CD4-positive, alpha-beta T cell treated with Interleukin-17A for 1 hour (primary cell): ENCODE measurements at places on chromosomes 7 and 10.

DNA sequence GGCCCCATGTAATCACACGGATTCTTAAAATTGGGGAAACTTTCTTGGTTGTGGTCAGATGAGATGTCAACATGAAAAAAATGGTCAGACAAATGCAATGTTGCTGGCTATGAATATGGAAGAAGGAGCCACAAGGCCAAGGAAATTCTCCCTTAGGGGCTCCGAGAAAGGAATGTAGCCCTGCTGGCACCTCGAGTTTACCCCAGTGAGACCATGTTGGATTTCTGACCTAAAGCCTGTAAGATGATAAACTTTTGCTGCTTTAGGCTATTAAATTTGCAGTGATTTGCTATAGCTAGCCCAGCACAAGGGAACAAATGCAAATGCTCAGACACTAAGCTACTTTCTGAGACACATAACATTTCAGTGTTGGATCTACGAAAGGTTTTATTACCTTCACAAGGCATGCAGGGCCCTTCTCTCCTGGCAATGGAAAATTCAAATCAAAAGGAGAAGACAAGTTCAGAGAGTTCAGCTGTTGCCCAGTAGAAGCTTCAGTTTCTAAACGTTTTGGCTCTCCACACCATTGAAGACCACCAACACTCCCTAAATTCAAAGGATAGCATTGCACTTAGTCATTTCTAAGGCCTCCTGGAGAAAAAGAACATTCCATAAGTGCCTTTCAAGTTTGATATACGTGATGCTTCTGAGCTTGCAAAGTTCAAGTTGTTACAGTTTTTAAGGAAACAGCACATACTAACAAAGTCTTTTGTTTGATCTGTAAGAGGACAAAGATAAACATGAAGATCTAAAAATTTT, 23.4 kb downstream of the MCMBP start:
- no peak for DNase-seq

- DNase-seq: no peak
Observed at GRCh38 chr7:1670894-1671593, 967 bp downstream of the ELFN1 start.

- DNase-seq: no peak
Observed at GRCh38 chr10:3563298-3563697, 221.7 kb downstream of the KLF6 start.

- no peak for DNase-seq
Observed at GRCh38 chr10:127977357-127978009, 70.6 kb downstream of the PTPRE start.

- DNase-seq: no peak
Observed at GRCh38 chr10:35611750-35612149, 6.6 kb downstream of the GJD4 start.

DNA sequence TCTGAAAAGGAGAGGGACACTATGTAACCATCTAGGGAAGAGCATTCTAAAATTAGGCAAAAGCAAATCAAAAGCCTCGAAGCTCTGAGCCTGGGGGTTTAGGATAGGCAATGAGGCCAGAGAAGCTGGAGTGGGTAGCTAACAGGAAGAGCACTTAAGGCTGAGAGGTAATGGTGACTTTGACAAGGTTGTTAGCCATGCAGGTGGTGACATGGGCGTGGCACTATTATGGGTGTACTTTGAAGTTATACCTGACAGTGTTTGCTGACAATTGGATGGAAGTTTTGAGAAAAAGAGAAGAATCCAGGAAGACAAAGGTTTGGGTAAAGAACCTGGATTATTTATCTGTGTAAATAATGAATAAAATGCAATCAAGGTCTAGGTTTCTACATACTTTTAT, 383.0 kb upstream of the SEMA3C start:
- DNase-seq: no peak

DNA sequence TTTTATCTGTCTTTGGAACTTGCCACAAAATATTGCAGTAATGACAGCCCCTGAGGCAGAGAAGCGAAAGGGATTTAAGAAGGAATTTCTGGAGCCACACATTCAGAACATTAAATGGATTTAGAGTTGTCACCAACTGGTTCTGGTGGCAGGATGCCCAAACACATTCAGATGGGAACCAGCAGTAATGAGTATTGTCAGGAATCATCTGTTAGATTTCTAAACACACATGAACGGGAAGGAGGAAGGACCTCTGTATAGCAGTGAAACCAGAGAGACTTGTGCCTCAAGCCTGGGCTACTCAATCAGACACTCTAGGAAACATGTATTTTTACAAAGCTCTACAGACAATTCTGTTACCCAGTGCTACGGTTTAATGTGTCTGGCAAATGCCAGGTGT, 103.8 kb upstream of the CCNY start:
- DNase-seq: no peak

DNA sequence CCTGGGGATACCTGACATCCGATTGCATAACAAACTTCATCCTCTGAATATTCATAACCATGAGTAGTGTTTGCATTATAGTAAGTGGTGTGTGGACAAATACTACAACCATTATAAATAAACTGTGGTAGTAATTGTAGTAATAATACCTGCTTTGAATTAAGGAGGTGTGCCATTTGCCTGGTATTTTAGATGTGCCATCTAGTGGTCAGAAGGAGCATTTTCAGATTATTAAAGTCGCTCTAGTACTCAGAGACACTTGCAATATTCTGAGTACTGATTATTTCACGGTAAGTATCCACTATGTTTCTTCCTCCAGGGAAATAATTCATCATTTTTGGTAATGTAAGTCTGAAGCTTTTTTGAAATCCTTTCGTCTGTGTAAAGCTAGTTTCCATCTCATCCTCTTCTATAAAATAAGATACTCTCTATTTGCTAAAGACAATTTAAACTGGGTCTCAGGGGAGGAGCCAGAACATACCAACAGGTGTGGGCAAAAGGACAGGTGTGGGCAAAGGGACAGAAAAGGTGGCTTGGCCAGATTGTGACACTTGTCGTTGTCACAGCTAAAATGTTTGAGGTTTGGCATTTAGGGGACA, 115.3 kb upstream of the WDR11 start:
- DNase-seq: peak; percentile 14

DNA sequence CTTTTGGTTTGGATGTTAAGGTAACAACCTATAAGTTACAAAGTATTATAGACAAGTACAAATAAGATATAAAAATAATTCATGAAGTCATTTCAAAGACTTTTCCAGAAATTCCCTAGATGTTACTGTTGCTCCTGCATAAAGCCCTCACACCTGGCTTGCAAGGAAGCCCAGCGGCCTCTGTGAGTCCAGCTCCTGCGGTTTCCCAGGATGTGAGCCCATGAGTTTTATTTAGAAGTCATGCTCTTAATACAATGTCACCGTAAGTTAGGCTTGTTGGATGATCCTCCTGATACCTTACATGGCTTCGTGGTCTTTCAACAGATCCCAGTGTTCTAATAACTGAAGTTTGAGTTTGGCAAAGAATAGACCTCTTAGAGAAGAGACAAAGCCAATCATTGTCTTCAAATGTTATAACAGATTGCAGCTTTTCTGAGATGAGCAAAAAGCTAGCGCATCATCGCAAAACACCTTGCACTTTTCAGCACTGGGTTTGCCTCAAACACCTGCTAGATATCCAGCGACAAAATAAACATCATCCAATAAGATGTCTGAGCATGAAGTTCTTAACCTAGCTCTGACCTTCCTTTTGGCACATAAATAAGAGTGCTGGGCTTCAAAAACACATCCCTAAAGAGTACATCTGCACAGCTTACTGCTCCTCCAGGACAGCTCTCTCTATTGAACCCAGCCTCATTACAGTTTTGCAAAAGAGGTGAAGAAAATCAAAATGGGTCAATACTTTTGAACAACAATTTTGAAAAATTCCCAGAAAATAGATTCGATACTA, 3.6 kb downstream of the FAM171A1 start:
- no peak for DNase-seq

DNA sequence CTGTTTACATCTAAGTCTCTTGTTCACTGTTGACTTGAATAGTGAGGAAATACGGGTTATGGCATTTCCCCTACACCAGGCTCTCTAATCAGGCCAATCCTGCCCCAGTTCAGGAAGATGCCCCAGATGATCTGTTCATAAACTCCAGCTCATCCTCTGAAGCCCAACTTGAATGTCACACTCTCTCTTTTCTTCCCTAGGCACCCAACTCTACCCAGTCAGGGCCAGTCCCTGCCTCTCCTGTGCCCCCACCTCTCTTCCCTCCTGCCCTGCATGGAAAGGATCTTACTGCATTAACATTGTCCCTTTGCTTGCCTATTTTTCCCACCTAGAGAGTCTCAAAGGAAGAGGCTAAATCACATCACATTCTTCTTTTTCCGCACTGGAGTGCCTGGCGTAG, 10.6 kb upstream of the TRPV6 start:
- no peak for DNase-seq

GRCh38 chr7:7344583-7344982, 162.2 kb downstream of the C1GALT1 start:
- DNase-seq: no peak

- no peak for DNase-seq
Observed at GRCh38 chr10:35192645-35193249, 66.1 kb downstream of the CREM start.

- no peak for DNase-seq
Observed at GRCh38 chr7:77846317-77847092, 47.9 kb downstream of the PHTF2 start.

GRCh38 chr7:2452074-2452507, 24.1 kb downstream of the GRIFIN start:
- peak; percentile 10 for DNase-seq

GRCh38 chr10:84194424-84195043, at the start of gene CDHR1:
Gene CDHR1, plus strand, starts transcription at chr10:84194537. Its CDS starts 224 bp downstream, at chr10:84194761.
- peak; percentile 64 for DNase-seq

GRCh38 chr7:42385912-42386311, 148.9 kb upstream of the GLI3 start:
- no peak for DNase-seq
